ENCODE measurements at places on chromosomes 3 and 15.

DNA sequence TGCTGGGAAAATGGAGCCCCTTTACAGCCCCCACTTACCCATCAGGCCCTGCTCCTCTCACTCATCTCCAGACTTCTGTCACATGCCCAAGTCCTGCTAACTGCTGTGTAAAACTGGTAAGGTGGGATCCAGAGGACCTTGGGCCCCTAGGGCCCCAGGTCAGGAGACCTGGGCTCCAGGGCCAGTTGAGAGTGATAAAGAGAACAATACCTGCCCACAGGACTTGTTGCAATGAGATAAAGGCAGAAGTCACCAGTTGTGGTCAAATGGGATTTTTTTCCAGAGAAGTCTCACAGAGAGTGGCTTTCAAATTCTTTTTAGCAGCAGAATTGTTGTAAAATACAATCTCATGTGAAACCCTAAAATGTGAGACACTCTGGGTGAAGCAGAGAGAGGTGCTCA, 753 bp downstream of the FURIN start:
- no peak for DNase-seq

- no peak for DNase-seq
These were observed 198.3 kb downstream of the OTOL1 start for GRCh38 chr3:161694682-161695564.

GRCh38 chr3:150300388-150300787, 107.7 kb upstream of the TSC22D2 start:
- DNase-seq, result no peak

- DNase-seq, result no peak
These were observed 396 bp downstream of the CHRNB4 start for GRCh38 chr15:78640527-78641101.

DNA sequence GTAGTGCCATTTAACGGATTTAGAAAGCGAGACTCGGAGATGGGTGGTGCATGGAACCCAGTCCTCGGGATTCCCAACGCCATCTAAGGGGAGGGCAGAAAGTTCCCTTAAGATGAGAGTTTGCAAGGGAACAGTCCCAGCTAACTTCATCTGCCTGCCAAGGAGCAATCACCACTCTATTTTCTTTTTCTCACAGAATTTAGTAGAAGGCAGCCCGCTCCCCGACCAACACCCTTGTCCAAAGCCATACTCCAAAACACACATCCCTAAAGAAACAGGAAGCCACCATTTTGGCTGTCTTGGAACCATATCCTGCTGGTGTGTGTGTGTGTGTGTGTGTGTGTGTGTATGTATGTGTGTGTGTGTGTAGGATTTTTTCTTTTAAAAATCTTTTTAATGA, 7.1 kb upstream of the FGD5 start:
- no peak for DNase-seq

DNA sequence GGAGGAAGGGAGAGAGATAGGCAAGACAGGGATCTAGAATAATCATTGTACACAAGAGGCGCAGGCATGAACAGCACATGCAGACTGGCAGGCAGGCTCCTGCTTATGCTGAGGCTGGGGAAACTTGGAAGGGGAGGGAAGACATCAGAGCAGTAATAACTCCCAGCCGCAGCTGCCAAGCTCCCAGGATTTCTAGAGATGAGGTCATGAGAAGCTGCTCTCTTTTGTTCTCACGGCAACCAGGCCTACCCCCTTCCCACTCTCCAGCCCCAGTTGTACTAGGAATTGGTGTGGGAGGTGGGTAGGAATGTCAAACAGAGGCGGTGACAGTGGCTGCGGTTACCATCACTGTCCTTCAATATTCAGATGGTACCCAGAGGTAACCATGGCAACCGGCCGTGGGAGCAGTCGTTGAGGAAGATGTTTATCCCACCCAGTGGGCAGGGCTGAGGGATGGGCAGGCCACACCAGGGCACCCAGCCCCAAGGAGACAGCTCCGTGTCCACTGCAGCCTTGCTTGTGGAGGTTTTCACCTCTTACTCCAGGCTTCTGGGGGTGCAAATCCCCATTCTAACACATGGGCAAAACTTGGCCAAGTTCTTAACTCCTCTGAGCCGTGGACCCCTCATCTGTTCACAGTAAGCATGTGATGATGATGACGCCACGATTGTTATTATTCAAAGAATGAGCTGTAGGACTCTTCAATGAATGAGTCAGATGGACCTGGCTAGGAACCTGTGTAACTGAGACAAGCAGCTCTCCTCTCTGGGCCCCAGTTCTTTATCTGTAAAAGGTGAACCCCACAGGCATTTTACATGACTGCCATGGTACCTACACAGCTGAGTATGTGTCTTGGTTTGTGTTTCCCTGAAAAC, 360.8 kb upstream of the PROK2 start:
- no peak for DNase-seq

- no peak for DNase-seq
These were observed 11.6 kb upstream of the HGD start for GRCh38 chr3:120693439-120694171.

DNA sequence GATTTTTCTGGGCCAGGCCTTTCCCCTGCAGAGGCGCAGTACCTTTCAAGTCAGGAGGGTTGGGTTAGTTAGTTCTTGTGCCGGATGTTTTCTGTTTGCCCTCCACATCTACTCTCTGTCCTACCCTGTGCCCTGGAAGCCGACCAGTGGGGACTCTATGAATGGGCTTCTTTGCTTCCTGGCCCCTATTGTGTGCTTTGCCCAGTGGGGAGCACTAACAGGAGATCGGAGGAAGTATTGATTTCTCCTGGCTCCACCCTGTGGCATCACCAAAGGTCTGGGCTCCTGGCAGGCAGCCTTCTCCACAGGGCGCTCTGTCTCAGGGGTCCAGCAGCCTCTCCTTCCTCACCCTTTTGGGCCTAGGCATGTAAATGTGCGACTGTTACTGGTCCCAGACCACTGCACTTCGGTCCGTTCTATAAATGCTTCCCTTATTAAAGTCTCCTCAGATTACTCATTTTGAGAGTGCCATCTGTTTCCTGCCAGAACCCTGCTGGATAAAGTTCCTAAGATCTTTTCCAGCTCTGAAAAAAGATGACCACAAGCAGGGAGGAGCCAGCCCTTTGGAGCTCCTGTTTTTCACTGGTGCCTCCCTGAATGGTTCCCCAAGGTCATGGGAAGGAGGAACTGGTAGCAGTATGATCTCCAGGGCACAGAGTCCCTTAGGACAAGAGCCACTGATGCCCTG, 44.5 kb downstream of the CTDSPL start:
- no peak for DNase-seq

- no peak for DNase-seq
These were observed 166.9 kb upstream of the TMC3 start for GRCh38 chr15:81540909-81541308.

- no peak for DNase-seq
These were observed 223.5 kb downstream of the DTWD1 start for GRCh38 chr15:49844390-49844789.

DNA sequence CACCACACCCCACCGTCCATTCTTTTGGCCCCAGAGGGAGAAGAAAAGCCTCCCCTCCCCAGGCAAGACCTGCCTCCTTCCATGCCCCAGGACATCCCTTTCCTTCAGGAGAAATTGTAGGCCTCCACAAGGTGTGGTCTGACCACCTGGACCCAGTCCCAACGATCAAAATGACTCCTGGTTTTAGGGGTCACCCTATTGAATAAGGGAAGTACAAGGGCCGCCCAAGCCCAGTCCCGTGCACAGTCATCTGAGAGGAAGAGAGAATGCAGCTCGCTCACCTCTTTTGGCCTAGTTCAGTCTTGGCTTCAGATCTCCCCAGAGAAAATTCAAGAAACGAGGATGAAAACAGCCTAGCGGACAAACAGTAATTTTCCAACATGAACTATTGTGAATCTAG, 249.1 kb downstream of the UACA start:
- DNase-seq, result no peak

DNA sequence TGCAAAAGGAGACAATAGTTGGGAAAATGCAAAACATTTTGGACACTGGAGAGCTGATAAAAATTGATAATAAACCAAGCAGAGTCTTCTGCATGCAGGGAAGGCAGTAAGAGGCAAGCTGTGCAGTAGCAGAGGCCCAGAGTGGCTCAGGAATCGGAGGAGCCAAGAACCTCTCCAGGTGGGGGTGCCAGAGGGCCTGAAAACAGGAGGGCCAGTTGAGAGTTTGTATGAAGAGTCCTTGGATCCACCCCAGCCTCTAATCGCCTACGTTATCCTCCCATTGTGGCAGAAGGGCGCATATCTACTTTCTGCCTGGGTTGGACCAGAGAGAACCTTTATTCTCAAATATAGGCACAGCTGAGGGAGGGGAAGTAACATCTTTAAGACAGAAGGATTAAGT, 48.9 kb upstream of the RBP1 start:
- DNase-seq, result no peak

GRCh38 chr3:105733356-105733755, 135.5 kb downstream of the CBLB start:
- no peak for DNase-seq

DNA sequence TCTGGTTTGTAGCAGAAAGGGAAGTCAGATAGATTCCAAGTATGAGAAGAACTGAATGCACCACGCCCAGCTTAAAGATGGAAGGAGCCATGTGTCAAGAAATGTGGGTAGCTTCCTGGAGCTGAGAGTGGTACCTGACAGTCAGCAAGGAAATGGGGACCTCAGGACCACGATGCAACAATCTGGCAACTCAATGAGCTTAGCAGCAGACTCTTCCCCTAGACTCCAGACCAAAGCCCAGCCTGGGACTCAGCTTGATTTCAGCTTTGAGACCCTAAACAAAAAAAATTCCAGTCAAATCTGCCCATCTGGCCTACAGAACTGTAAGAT, 24.4 kb downstream of the MIX23 start:
- no peak for DNase-seq

- DNase-seq, result no peak
These were observed 215.0 kb downstream of the MECOM start for GRCh38 chr3:169448501-169448900.

DNA sequence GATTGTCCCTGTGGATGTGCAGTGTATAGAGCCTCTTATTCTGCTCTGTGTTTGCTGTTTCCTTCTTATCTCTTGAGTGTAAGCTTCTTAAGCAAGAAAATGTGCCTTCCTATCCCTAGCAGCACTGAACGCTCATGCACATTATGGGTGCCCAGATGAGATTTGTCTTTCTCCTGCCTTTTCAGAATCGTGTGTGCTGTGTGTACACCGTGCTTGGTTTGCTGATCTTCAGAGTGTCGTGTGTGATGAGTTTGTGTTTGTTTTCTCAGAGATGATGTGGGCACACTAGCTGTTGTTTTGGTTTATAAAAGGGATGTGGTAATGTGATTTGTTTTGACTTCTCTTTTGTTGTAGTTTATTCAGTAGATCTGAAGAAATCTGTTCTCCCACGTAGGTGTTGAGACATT, 19.7 kb downstream of the GPR171 start:
- no peak for DNase-seq

GRCh38 chr15:57245714-57246113, 130.6 kb upstream of the CGNL1 start:
- no peak for DNase-seq

- DNase-seq, result no peak
These were observed 1.1 kb upstream of the CSK start for GRCh38 chr15:74780523-74781430.

GRCh38 chr3:51500632-51501131, 867 bp upstream of the DCAF1 start:
- no peak for DNase-seq

- DNase-seq, result no peak
These were observed 256.6 kb upstream of the TPRG1 start for GRCh38 chr3:188915127-188915526.

- DNase-seq, result no peak
These were observed 120.2 kb downstream of the LRRC28 start for GRCh38 chr15:99371180-99372103.

- no peak for DNase-seq
These were observed 20.5 kb upstream of the LIMD1 start for GRCh38 chr3:45574067-45574494.

GRCh38 chr3:10876661-10877060, 60.6 kb downstream of the SLC6A11 start:
- DNase-seq, result no peak

DNA sequence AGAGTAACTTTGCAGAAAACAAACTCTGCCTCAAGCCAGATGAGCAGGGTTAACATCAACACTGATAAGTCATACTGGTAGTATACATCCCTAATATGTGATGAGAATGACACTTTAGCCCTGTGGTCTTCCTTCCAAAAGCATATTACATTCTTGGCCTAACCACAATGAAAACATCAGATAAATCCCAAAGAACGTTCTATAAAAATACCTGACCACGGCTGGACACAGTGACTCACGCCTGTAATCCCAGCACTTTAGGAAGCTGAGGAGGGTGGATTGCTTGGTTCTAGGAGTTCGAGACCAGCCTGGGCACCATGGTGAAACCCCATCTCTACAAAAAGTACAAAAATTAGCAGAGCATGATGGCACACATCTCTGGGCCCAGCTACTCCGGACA, 4.7 kb downstream of the TMCC1 start:
- no peak for DNase-seq

DNA sequence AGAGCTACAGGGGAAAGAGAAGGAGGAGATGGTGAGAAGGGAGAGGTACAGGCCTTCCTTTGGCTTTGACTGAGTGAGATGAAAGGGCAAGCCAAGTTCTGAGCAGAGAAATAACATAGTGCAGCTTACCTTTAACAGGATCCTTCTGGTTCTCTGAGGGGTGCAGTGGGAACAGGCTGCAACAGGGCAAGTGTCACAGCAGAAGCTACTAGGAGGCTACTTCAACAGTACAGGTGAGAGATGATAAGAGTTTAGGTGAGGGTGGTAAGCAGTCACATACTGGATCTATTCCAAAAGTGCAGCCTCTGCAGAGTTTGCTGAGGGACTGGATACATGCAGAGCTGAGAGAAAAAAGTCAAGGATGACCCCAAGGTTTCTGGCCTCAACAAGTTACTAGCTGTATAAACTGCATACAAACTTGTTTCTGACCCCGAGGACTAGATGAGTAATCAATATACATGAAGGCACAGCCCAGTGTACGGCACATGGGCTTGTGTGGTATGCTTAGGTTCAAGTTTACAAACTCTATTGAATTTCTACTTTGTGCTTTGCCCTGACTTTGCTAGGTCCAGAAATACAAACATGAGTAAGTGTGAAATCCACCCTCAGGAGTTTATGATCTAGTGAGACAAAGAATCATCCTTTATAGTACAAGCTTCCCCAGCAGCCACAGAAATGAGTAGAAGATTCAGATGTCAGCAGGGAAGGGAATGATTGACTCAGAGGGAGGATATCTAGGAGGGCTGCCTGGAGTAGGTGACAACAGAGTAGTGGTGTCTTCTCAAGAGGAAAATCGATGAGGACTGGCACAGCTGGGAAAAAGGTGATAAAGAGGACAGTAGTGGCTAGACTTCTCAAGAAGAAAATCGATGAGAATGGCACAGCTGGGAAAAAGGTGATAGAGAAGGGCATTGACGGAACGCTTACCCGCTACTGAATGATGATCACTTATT, 78.2 kb upstream of the TJP1 start:
- DNase-seq, result no peak
